Dermis microvascular lymphatic vessel endothelial cell (primary cell): ENCODE measurements at places on chromosomes 5 and 9. TPM values are rescaled to one million over a fixed set of nuclear protein-coding genes. Genes with fewer than 3 reads are reported as not detected.

The DNAH5 gene
- total RNA-seq = 0.13 TPM in 2 replicates

The SEPTIN8 gene
- 36.3 and 43.4 TPM in 2 replicates for total RNA-seq

The CNTFR gene
- total RNA-seq = not detected in 2 replicates

The FAM221B gene
- total RNA-seq = not detected in 2 replicates

The CDX1 gene
- not detected in 2 replicates for total RNA-seq

The FCHSD1 gene
- total RNA-seq = 10.7 and 12.6 TPM in 2 replicates

The CD180 gene
- under 0.01 TPM in 1 of 2 replicates, not detected in the other for total RNA-seq

The FAM151B gene
- 1.9 and 2.3 TPM in 2 replicates for total RNA-seq

The NMUR2 gene
- not detected in 2 replicates for total RNA-seq

The SHISAL2B gene
- not detected in 2 replicates for total RNA-seq

The TRIM7 gene
- total RNA-seq = 2.1 and 7.6 TPM in 2 replicates

The FGFR4 gene
- 2.4 and 4.2 TPM in 2 replicates for total RNA-seq

The OBP2B gene
- total RNA-seq = not detected in 2 replicates

The OMD gene
- not detected in 2 replicates for total RNA-seq

The FOXD4L5 gene
- total RNA-seq = under 0.01 TPM in 1 of 2 replicates, not detected in the other

The SLC4A9 gene
- not detected in 2 replicates for total RNA-seq

The ENTREP1 gene
- 4.6 and 11.5 TPM in 2 replicates for total RNA-seq

The IL3 gene
- total RNA-seq = not detected in 2 replicates

The ZNF300 gene
- total RNA-seq = 4.2 and 4.6 TPM in 2 replicates

The FKTN gene
- 7.7 and 9.2 TPM in 2 replicates for total RNA-seq

The RANBP6 gene
- total RNA-seq = 26.2 and 26.4 TPM in 2 replicates

The TMEM203 gene
- 19.8 and 25.7 TPM in 2 replicates for total RNA-seq

The ZFR gene
- total RNA-seq = 45.6 and 54.0 TPM in 2 replicates

The CTNNA1 gene
- total RNA-seq = 515 and 575 TPM in 2 replicates

The PAPPA gene
- under 0.01 TPM in 2 replicates for total RNA-seq

The PDGFRB gene
- total RNA-seq = 5.0 and 14.3 TPM in 2 replicates

The CBY3 gene
- not detected in 2 replicates for total RNA-seq

The NUTM2F gene
- total RNA-seq = not detected in 2 replicates

The PITX1 gene
- under 0.01 TPM in 1 of 2 replicates, not detected in the other for total RNA-seq

The BSPRY gene
- total RNA-seq = not detected in 2 replicates

The PCDHGA7 gene
- 0.64 and 1.5 TPM in 2 replicates for total RNA-seq

The GPRIN1 gene
- total RNA-seq = 4.5 and 4.8 TPM in 2 replicates

The CTXN3 gene
- not detected in 2 replicates for total RNA-seq

The SV2C gene
- total RNA-seq = under 0.01 TPM in 1 of 2 replicates, not detected in the other

The MTX3 gene
- 5.9 and 6.2 TPM in 2 replicates for total RNA-seq

The GABRA1 gene
- not detected in 2 replicates for total RNA-seq

The RPP25L gene
- total RNA-seq = 16.9 and 17.7 TPM in 2 replicates

The CDKN2A gene
- total RNA-seq = 4.2 and 6.3 TPM in 2 replicates

The BRD8 gene
- 20.2 and 22.9 TPM in 2 replicates for total RNA-seq

The ORM1 gene
- not detected in 2 replicates for total RNA-seq

The AQP7 gene
- total RNA-seq = not detected in 2 replicates

The OGN gene
- not detected in 2 replicates for total RNA-seq

The CCDC180 gene
- 0.51 and 1.1 TPM in 2 replicates for total RNA-seq

The TMEM174 gene
- not detected in 2 replicates for total RNA-seq

The ASPN gene
- total RNA-seq = not detected in 2 replicates

The CD72 gene
- total RNA-seq = 0.13 TPM in 1 of 2 replicates, not detected in the other

The RASGEF1C gene
- total RNA-seq = not detected in 2 replicates

The PCAT7 gene
- total RNA-seq = not detected in 2 replicates

The RASEF gene
- total RNA-seq = under 0.01 TPM in 2 replicates
